ENCODE measurements at places on chromosomes 6 and 20.
A peak's percentile ranks its signal among the peaks of the same experiment; 100 is the strongest.

- DNase-seq: peak; percentile 17
These were observed 7.4 kb upstream of the BPIFA3 start for GRCh38 chr20:33209789-33210188.

- DNase-seq: no peak
These were observed 106.4 kb upstream of the TAB2 start for GRCh38 chr6:149211046-149211571.

DNA sequence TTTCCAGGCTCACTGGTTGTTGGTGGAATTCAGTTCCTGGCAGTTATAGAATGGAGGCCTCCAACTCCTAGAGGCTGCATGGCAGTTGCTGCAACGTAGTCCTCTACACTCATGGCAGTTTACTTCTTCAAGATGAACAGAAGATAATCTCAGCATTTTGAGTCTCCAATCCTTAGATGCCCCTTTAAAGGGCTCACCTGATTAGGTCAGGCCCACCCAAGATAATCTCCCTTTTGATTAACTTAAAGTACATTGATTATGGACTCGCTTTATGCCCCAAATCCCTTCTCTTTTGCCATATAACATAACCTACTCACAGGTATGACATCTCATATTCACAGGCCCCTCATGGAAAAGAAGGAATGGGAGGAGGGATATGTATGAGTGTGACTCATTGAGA is 76.4 kb downstream of the ZNF133 start:
- DNase-seq: no peak

GRCh38 chr6:148599967-148600426 is 146.8 kb upstream of the UST start:
- no peak for DNase-seq

DNA sequence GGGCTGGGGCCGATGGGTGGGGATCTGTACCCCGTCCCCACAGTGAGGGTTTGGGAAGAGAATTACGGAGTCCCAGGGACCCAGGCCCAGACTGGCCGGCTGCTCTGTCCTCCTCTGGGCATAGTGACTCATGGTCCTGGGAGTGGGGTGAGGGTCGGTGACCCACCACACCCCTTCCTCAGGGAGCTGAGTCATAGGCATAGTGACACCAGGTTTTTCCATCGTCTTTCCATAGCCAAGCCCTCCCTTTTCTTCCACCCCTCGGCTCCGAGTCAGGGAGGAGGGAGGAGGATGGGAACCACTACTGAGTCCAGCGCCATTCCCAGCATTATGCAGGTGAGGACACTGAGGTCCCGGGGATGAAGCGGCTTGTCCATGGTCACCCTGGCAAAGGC is 8.9 kb downstream of the CYP21A2 start:
- DNase-seq: no peak

DNA sequence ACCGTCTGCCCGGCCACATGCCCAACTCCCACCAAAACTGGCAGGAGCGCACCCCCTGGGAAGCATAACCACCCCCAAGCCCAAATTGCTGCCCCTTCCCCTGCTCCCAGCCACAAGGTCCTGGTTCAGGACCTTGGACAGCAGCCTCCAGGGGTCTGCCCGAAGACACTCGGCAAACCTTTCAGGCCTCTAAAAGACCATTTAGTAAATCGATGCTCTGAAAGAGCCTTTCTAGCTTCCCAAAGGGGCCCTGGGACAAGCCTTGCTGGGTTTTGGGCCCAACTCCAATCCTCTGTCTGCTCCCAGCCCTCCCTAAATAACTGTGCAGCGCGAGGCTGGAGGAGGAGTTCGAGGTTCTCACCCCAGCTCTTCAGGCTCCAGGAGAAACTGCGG is 30.5 kb downstream of the GRM4 start:
- no peak for DNase-seq

DNA sequence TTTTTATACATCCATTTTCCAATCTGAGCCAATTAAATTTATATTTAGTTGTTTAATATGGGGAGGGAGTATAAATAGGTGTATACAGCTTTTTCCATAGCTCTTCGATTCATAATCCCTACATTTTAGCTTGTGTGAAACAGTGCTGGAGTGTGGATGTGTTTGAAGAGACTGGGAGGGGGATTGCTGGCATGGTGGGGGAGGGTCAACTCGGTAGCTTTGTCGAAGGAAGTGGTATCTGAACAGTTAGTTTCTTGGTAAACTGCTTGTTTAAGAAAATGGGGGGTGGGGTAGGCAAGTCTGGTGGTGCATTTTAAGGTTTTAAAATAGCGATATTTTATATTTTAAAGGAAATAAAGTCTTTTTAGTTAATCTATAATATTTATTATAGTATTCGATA is 1.4 kb upstream of the LIN28B start:
- no peak for DNase-seq

GRCh38 chr6:75331151-75331550 is 46.6 kb upstream of the TMEM30A start:
- no peak for DNase-seq

GRCh38 chr6:157049133-157049532 is 272.0 kb downstream of the ARID1B start:
- no peak for DNase-seq

GRCh38 chr20:4632876-4633275 is 88.8 kb upstream of the PRND start:
- DNase-seq: no peak

DNA sequence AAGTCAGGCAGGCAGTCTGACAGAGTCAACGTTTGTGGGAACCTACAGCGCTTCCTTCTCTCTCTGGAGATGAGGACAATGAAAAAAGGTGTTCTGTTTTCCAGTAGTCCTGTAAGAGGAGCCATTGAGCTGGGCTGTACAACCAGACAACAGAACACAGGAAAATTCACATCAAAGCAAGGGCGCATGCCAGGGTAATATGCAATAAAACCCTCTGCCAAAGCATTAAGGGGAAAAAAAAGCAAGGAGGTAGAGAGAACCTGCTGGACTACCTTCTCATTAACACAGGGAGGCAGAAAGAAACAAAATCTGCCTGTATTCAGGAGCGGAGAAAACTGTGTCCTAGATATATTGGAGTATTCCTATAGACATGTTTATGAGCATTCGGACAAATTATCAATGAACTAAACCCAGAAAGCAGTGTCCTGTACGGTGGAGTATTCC is 1.3 kb downstream of the RNF24 start:
- peak; percentile 28 for DNase-seq

DNA sequence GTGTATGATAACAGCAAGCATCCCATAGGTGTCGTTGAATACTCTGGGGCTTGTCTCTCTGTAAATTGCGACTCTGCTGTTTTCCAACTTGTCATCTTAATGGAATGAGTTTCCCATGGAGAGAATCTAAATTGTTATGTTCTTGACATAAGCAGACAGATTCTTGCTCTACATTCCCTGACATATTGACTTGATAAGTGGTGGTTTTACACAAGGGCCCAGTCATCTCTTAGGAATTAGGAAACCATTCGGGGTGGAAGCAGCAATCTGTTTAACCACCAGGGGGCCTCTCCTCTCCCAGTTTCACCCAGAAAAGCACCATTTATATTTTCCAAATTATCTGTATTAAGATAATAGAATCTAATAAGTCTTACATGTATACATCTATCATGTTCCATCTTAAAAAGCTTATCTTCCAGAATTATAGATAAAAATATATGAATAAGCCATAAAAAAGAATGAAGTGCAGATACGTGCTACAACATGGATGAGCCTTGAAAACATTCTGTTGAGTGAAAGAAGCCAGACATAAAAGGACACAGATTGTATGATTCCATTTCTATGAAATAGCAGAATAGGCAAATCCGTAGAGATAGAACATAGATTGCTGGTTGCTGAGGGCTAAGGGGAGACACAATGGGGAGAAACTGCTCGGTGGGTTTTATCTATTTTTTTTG is 23.1 kb upstream of the MROH8 start:
- no peak for DNase-seq

- DNase-seq: no peak
These were observed 152.0 kb upstream of the EPHA7 start for GRCh38 chr6:93571346-93571745.

- no peak for DNase-seq
These were observed 8.3 kb downstream of the NHSL1 start for GRCh38 chr6:138491017-138491416.

GRCh38 chr20:13799974-13800373 is 15.1 kb downstream of the NDUFAF5 start:
- DNase-seq: no peak

DNA sequence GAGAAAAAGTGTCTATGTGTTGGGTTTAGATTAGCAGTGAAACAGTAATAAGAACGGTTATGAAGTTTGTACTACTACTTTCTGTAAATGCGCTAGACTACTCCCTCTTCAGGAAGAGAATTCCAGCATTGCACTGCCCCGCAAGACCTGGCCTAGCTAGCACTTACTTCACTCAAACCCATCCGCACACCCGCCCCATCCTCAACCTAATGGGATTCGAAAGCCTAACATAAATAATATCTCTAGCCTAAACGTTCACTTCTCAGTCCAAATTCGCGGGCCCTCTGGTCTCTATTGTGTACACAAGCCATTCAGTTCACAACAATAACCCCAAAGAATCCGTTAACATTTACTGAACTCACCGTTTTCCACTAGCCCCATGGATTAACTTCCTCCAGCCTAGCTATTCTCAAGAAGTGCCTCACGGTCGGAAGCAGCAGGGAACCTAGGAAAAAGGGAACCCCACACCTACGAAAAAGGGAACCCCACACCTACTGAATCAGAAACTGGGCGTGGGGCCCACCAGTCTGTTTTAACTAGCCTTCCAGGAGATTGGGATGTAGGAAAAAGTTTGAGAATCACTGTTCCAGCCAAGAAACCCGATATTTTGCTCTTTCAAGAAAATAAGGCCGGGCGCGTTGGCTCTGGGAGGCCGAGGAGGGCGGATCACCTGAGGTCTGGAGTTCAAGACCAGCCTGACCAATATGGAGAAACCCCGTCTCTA is 45.4 kb upstream of the BTN3A2 start:
- DNase-seq: no peak

DNA sequence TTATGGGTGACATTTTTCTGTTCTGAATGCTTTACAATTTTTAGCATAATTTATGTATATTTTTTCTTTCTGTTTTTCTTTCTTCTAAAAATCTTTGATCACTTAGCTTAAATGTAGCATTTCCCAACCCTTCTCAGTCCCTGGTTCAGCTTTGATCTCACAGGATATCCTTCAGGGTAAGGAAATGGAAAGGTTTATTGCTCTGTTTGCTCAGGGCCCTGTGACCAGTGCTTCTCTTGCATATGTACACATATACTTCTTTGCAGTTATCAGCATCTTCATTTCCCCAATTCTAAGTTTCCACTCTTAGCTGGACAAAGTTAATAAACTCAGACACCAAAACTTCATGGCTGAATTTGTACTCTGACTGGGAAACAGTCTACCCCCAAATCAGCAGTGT is 30.6 kb downstream of the TMEM74B start:
- DNase-seq: no peak

All from nucleus accumbens (tissue), 56 donors.